Upper lobe of right lung (tissue), 1 donor: ENCODE measurements at places on chromosomes 11 and 22.
A peak's percentile ranks its signal among the peaks of the same experiment; 100 is the strongest.

- H3K4me1 ChIP-seq, result no peaks in the 10 kb centered on the region
- no peak overlapping the region for H3K4me3 ChIP-seq
- H3K36me3 ChIP-seq, result no peaks in the 10 kb centered on the region
- no peak overlapping the region for H3K27ac ChIP-seq
Measured at GRCh38 chr11:115541518-115541917, 37.3 kb upstream of the CADM1 start.

DNA sequence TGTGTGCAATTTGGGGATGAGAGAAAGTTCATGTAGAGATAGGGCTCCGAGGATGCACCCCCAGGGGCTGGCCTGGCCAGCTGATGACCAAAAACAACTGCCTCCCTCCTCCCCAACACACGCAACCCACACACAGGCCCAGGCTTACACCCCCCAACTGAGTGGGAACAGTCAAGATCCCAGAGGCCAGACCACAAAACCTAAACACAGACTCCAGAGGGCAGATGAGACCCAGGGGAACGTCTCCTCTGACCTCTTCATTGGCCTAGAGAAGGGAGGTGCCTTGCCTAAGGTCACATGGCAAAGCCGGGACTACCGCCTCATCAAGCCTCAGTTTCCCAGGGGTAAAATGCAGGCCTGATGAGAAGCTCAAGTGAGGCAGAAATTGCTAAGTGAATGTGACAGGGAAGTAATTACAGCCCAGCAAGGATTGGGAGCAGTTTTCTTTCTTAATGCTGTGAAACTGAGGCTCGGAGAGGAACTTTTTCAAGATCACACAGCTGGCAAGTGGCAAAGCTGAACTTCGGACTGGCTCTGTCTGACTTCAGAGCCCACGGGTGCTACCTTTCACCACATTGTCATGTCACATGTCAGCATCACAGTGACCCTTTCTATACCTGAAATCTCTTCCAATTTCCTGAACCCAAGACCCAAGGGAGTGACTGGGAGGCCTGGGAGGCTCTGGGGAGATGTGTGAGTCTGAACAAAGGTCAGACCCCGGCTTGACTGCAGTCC lies 69.9 kb upstream of the WNT11 start:
- no peaks in the 10 kb centered on the region for H3K27me3 ChIP-seq
- H3K27ac ChIP-seq, result no peak overlapping the region
- H3K4me1 ChIP-seq, result no peaks in the 10 kb centered on the region
- no peaks in the 10 kb centered on the region for H3K36me3 ChIP-seq
- H3K4me3 ChIP-seq, result no peak overlapping the region

GRCh38 chr11:133038850-133039249 lies 493.5 kb downstream of the OPCML start:
- DNase-seq, result no peak
- no peaks in the 10 kb centered on the region for H3K36me3 ChIP-seq
- no peaks in the 10 kb centered on the region for H3K4me1 ChIP-seq
- no peak overlapping the region for H3K27ac ChIP-seq
- no peak overlapping the region for H3K4me3 ChIP-seq
- peaks cover 12% of the 10 kb centered on the region for H3K27me3 ChIP-seq

- no peaks in the 10 kb centered on the region for H3K4me1 ChIP-seq
- no peak overlapping the region for H3K4me3 ChIP-seq
- DNase-seq, result peak; percentile 53
- no peak overlapping the region for H3K27ac ChIP-seq
Measured at GRCh38 chr22:43992331-43992821, 31.7 kb upstream of the PARVB start.

DNA sequence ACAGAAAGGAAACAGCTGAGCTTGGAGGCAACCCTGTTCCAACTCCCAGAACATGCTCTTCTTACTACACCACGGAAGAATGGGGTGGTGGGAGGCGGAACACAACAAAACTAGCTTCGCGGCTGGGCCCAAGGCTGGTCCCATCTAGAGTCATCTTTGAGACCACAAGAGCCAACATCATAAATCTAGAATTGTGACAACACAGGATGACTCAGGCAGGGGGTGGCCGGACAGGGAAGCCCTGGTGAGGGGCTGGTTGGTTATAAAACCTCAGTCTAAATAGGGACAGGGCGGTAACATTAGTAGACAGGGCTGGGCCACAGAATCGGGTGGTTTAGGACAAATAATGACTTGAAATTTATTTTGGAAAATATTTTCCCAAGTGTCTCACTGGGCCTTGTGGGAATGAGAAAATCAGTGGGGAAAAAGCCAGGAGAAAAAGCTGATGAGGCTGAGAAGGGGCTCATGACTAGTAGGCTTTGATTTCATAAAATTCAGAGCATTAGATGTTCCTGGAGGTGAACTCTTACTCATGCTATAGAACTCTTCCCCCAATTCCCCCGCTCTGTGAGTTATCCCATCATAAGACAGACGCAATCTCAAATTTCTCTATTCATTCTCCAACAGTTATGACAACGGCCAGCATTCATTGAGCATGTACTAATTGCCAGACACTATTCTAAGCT lies 151.8 kb upstream of the TIMP3 start:
- no peaks in the 10 kb centered on the region for H3K36me3 ChIP-seq
- no peak overlapping the region for H3K4me3 ChIP-seq
- peak overlapping the region; percentile 24 for H3K27ac ChIP-seq
- DNase-seq, result no peak

GRCh38 chr22:47207846-47208554 lies 445.6 kb downstream of the TBC1D22A start:
- H3K27me3 ChIP-seq, result no peaks in the 10 kb centered on the region
- no peaks in the 10 kb centered on the region for H3K4me1 ChIP-seq
- no peak overlapping the region for H3K4me3 ChIP-seq

DNA sequence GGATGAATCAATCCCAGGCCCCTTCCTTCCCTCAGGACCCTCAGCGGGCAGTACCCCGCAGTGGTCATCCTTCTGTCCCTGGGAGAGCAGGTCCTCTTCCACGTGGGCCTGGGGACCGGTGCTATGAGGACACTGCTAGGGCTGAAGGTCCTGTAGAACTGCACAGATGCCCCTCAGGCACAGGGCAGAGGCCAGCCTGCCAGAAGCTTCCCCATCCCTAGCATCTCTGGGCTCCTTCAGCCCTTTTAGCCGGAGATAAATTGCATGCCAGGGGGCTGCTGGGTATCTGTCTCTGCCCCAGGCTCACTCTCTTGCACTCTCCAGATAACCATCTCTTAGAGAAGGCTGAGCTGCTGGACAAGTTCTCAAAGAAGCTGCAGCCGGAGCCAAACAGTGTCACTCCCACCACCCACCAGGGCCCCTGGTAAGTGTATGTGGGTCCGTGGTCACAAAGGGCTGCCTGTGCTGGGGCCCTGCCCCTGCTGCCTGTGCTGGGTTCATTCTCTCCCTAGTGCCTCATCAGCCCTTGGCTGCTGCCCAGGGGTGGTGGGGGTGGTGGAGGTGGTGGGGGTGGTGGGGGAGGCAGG lies 2.3 kb downstream of the ATG16L2 start:
- H3K4me1 ChIP-seq, result peaks cover 37% of the 10 kb centered on the region
- H3K4me3 ChIP-seq, result peak overlapping the region; percentile 94
- no peaks in the 10 kb centered on the region for H3K27me3 ChIP-seq
- H3K36me3 ChIP-seq, result peaks cover 38% of the 10 kb centered on the region
- H3K27ac ChIP-seq, result no peak overlapping the region

GRCh38 chr11:65116370-65117205 lies 913 bp downstream of the ZNHIT2 start:
- peak overlapping the region; percentile 80 for H3K4me3 ChIP-seq
- H3K27ac ChIP-seq, result peak overlapping the region; percentile 92
- DNase-seq, result peak; percentile 79
- no peaks in the 10 kb centered on the region for H3K27me3 ChIP-seq
- peaks cover 38% of the 10 kb centered on the region for H3K36me3 ChIP-seq

DNA sequence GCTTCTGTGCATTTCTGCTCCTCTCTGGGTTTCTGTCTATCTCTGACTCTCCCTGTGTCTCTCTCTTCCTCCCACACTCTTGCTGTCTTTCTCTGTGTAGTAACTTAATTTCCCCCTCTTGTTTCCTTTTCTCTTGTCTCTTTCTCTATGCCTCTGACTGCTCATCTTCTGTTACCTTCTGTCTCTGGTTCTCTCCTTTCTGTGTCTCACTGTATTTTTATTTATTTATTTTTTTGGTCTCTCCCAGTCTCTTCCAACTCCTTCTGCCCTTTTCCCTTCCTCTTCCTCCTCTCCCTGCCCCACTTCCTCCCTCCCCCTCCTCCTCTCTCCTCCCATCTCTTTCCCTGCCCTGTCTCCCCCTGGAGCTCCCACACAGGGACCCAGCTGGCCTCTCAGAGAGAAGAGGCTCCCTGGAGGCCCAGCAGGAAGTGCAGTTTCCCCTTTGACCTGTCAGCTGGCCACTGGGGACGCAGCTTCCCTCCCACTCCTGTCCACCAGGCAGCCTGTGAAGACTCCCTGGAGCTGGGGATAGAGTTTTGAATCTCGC lies 38.3 kb upstream of the MYH9 start:
- H3K4me3 ChIP-seq, result no peak overlapping the region
- peaks cover 12% of the 10 kb centered on the region for H3K4me1 ChIP-seq
- DNase-seq, result peak; percentile 75
- no peaks in the 10 kb centered on the region for H3K36me3 ChIP-seq

- peaks cover 18% of the 10 kb centered on the region for H3K4me1 ChIP-seq
- no peak overlapping the region for H3K4me3 ChIP-seq
- H3K36me3 ChIP-seq, result no peaks in the 10 kb centered on the region
Measured at GRCh38 chr11:117020287-117020686, 77.9 kb downstream of the SIK3 start.

DNA sequence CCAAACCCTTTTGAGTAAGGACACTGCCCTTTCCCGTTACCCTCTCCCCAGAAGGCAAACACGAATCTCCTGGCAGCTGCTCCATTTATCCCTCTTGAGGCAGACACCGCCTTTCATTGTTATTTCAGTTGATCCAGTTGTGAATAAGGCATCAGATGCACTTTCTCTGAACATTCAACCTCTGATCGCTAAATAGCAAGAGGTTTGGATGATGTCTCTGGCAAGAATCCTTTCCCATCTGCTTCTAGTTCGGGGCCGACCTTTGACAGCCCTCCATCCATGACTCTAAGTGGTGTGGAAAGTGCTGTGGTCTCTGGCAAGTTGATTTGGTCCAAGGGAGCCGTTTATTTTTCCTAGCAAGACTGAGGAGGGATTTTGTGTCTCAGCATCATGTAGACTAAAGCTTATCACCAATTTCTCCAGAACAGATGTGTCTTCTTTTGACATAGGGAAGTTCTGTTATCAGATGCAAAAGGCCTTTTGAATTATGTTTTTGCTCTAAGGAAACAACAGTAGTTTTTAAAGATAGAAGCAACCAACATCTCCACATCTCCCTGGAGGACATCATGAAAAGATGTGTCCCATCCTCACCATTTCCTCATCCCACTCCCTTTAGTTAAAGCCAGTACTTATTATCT lies 123.6 kb downstream of the CCDC34 start:
- no peak overlapping the region for H3K4me3 ChIP-seq
- no peak for DNase-seq
- H3K27ac ChIP-seq, result no peak overlapping the region
- H3K36me3 ChIP-seq, result no peaks in the 10 kb centered on the region
- no peaks in the 10 kb centered on the region for H3K27me3 ChIP-seq
- no peaks in the 10 kb centered on the region for H3K4me1 ChIP-seq

- DNase-seq, result no peak
- no peak overlapping the region for H3K4me3 ChIP-seq
- H3K27ac ChIP-seq, result no peak overlapping the region
- H3K36me3 ChIP-seq, result peaks cover 64% of the 10 kb centered on the region
Measured at GRCh38 chr11:76524919-76525318, 80.1 kb downstream of the EMSY start.

- H3K36me3 ChIP-seq, result no peaks in the 10 kb centered on the region
- H3K4me3 ChIP-seq, result no peak overlapping the region
- peaks cover 20% of the 10 kb centered on the region for H3K4me1 ChIP-seq
Measured at GRCh38 chr11:88420165-88420791, 82.7 kb upstream of the CTSC start.

GRCh38 chr11:3879967-3880542 lies 24.6 kb downstream of the STIM1 start:
- no peaks in the 10 kb centered on the region for H3K27me3 ChIP-seq
- H3K36me3 ChIP-seq, result no peaks in the 10 kb centered on the region
- peaks cover 31% of the 10 kb centered on the region for H3K4me1 ChIP-seq
- no peak for DNase-seq

DNA sequence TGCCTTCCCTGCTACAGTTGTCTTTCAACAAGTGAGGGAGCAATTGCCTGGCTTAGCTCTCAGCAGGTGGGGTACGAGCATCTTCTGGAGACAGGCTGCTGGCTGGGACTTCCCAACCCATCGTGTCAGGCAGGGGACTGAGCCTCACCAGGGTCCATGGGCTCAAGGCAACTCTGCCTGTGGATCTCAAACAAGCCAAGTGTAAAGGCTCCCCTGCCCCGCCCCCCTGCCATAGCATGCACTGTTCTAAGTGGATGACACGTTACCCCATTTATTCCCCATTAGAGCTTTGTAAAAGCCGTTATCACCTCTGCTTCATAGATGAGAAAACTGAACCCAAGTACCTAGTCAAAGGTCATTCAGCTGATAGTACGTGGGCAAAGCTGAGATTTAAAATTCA lies 222.9 kb downstream of the NTM start:
- no peaks in the 10 kb centered on the region for H3K27me3 ChIP-seq
- no peaks in the 10 kb centered on the region for H3K36me3 ChIP-seq
- no peak for DNase-seq
- no peak overlapping the region for H3K27ac ChIP-seq
- no peaks in the 10 kb centered on the region for H3K4me1 ChIP-seq
- no peak overlapping the region for H3K4me3 ChIP-seq

GRCh38 chr11:126993599-126993998 lies 7.0 kb downstream of the KIRREL3 start:
- peaks cover 28% of the 10 kb centered on the region for H3K27me3 ChIP-seq
- H3K36me3 ChIP-seq, result no peaks in the 10 kb centered on the region
- no peak overlapping the region for H3K4me3 ChIP-seq
- DNase-seq, result no peak

GRCh38 chr22:37979782-37980181 lies 4.6 kb downstream of the SOX10 start:
- H3K27me3 ChIP-seq, result no peaks in the 10 kb centered on the region
- H3K36me3 ChIP-seq, result peaks cover 4% of the 10 kb centered on the region
- H3K27ac ChIP-seq, result no peak overlapping the region

GRCh38 chr11:115645631-115646317 lies 141.6 kb upstream of the CADM1 start:
- no peaks in the 10 kb centered on the region for H3K36me3 ChIP-seq
- no peak for DNase-seq
- no peaks in the 10 kb centered on the region for H3K4me1 ChIP-seq
- no peak overlapping the region for H3K4me3 ChIP-seq
- no peak overlapping the region for H3K27ac ChIP-seq
